ENCODE measurements at places on chromosomes 4 and X. TPM values are rescaled to one million over a fixed set of nuclear protein-coding genes. Genes with fewer than 3 reads are reported as not detected.

GRCh38 chr4:76754439-76754838 is 143.5 kb downstream of the SOWAHB start:
- H3K36me3 ChIP-seq: peaks cover 5% of the 10 kb centered on the region
- no peak overlapping the region for H3K27ac ChIP-seq
- H3K4me3 ChIP-seq: no peak overlapping the region
- H3K27me3 ChIP-seq: no peaks in the 10 kb centered on the region

- no peak for DNase-seq
- H3K36me3 ChIP-seq: no peaks in the 10 kb centered on the region
- H3K4me1 ChIP-seq: no peaks in the 10 kb centered on the region
- no peaks in the 10 kb centered on the region for H3K27me3 ChIP-seq
- no peak overlapping the region for H3K4me3 ChIP-seq
- no peak overlapping the region for H3K27ac ChIP-seq
Observed at GRCh38 chrX:11336201-11336600, 43.0 kb downstream of the AMELX start.

DNA sequence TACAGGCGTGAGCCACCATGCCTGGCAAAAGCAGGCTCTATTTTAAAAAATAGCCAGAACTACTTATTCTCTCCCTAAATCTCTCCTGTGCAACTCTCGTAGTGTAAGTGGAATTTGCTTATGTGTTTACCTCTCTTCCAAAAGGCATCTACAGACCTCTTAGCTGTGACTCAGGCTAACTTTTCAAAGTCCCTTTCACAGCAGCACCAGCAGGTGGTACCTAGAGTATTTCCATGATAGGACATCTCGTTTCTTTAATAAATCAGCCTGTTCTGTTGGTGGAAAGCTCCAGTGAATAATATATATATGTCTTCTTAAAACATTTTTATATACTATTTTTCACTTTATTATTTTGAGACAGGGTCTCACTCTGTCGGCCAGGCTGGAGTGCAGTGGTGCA is 89.0 kb downstream of the NSUN7 start:
- H3K36me3 ChIP-seq: no peaks in the 10 kb centered on the region
- no peak overlapping the region for H3K4me3 ChIP-seq
- H3K4me1 ChIP-seq: peaks cover 14% of the 10 kb centered on the region
- no peak for DNase-seq
- no peak overlapping the region for H3K27ac ChIP-seq
- no peaks in the 10 kb centered on the region for H3K27me3 ChIP-seq

GRCh38 chrX:74593593-74593992 is 20.8 kb downstream of the RLIM start:
- no peak for DNase-seq
- no peaks in the 10 kb centered on the region for H3K27me3 ChIP-seq
- no peak overlapping the region for H3K27ac ChIP-seq
- H3K36me3 ChIP-seq: peaks cover 3% of the 10 kb centered on the region
- no peak overlapping the region for H3K4me3 ChIP-seq
- no peaks in the 10 kb centered on the region for H3K4me1 ChIP-seq

- H3K4me3 ChIP-seq: no peak overlapping the region
- H3K27me3 ChIP-seq: no peaks in the 10 kb centered on the region
- H3K36me3 ChIP-seq: no peaks in the 10 kb centered on the region
- H3K27ac ChIP-seq: no peak overlapping the region
Observed at GRCh38 chr4:136713140-136713539, 819.2 kb downstream of the PCDH18 start.

- no peaks in the 10 kb centered on the region for H3K4me1 ChIP-seq
- no peaks in the 10 kb centered on the region for H3K36me3 ChIP-seq
- no peaks in the 10 kb centered on the region for H3K27me3 ChIP-seq
- H3K4me3 ChIP-seq: no peak overlapping the region
Observed at GRCh38 chr4:150164956-150165629, 86.8 kb downstream of the DCLK2 start.

GRCh38 chr4:23476515-23477090 is 413.2 kb downstream of the PPARGC1A start:
- no peak overlapping the region for H3K27ac ChIP-seq
- no peaks in the 10 kb centered on the region for H3K4me1 ChIP-seq
- no peak for DNase-seq
- no peaks in the 10 kb centered on the region for H3K27me3 ChIP-seq
- H3K36me3 ChIP-seq: no peaks in the 10 kb centered on the region
- H3K4me3 ChIP-seq: no peak overlapping the region

- no peak overlapping the region for H3K27ac ChIP-seq
- DNase-seq: no peak
- H3K4me1 ChIP-seq: peaks cover 7% of the 10 kb centered on the region
- no peaks in the 10 kb centered on the region for H3K36me3 ChIP-seq
- H3K4me3 ChIP-seq: no peak overlapping the region
Observed at GRCh38 chr4:146334862-146335449, 120.6 kb downstream of the REELD1 start.

DNA sequence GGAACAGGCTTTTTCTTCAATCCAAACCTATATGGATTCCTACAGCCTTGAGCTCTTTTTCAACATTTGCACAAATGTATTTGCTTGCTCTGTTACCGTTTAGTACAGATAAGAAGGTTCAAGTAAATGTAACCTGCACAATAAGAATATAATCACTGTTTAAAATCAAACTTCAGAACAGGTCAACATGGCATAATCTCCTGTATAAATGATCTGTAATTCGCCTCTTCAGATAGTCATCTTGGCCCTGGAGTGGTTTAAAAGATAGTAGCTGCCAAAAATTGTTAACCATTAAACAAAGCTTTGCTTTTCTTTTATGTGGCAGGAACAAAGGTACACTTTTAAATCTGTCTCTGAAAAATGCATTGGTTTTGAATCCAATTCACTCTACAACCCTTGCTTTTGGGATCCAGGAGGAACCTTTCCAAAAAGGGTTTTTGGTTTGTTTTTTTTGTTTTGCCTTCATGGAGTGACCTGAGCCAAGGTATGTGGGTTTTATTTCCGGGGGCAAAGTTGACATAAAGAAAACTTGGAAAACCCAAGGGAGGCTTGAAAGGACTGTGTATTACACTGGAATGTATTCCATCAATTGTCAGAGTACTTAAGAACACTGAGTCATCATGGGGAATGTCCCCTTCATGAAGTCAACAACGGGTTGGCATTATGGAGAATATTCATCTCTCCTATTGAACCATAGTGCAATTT is 210.4 kb upstream of the HCCS start:
- H3K27ac ChIP-seq: no peak overlapping the region
- H3K36me3 ChIP-seq: no peaks in the 10 kb centered on the region
- H3K4me1 ChIP-seq: no peaks in the 10 kb centered on the region
- H3K27me3 ChIP-seq: no peaks in the 10 kb centered on the region
- DNase-seq: no peak
- H3K4me3 ChIP-seq: no peak overlapping the region

GRCh38 chr4:120232050-120232449 is 165.4 kb upstream of the MAD2L1 start:
- no peaks in the 10 kb centered on the region for H3K36me3 ChIP-seq
- H3K27ac ChIP-seq: no peak overlapping the region
- H3K4me3 ChIP-seq: no peak overlapping the region
- H3K4me1 ChIP-seq: no peaks in the 10 kb centered on the region
- H3K27me3 ChIP-seq: no peaks in the 10 kb centered on the region
- no peak for DNase-seq

GRCh38 chr4:53500546-53500945 is 90.7 kb downstream of the LNX1 start:
- no peak overlapping the region for H3K4me3 ChIP-seq
- peaks cover 23% of the 10 kb centered on the region for H3K4me1 ChIP-seq
- no peak overlapping the region for H3K27ac ChIP-seq
- DNase-seq: no peak
- no peaks in the 10 kb centered on the region for H3K27me3 ChIP-seq

GRCh38 chrX:134745636-134746409 is 87.6 kb upstream of the PLAC1 start:
- H3K4me3 ChIP-seq: no peak overlapping the region
- H3K27ac ChIP-seq: no peak overlapping the region
- H3K36me3 ChIP-seq: no peaks in the 10 kb centered on the region
- H3K27me3 ChIP-seq: no peaks in the 10 kb centered on the region

- H3K36me3 ChIP-seq: no peaks in the 10 kb centered on the region
- DNase-seq: no peak
- no peaks in the 10 kb centered on the region for H3K4me1 ChIP-seq
- no peak overlapping the region for H3K4me3 ChIP-seq
- no peak overlapping the region for H3K27ac ChIP-seq
- H3K27me3 ChIP-seq: no peaks in the 10 kb centered on the region
Observed at GRCh38 chrX:26562156-26562555, 346.2 kb downstream of the MAGEB5 start.

- peak; percentile 59 for DNase-seq
- H3K4me1 ChIP-seq: peaks cover 29% of the 10 kb centered on the region
- peak overlapping the region; percentile 96 for H3K27ac ChIP-seq
- no peaks in the 10 kb centered on the region for H3K36me3 ChIP-seq
- H3K4me3 ChIP-seq: no peak overlapping the region
Observed at GRCh38 chr4:85823295-85823694, 348.3 kb downstream of the ARHGAP24 start.

DNA sequence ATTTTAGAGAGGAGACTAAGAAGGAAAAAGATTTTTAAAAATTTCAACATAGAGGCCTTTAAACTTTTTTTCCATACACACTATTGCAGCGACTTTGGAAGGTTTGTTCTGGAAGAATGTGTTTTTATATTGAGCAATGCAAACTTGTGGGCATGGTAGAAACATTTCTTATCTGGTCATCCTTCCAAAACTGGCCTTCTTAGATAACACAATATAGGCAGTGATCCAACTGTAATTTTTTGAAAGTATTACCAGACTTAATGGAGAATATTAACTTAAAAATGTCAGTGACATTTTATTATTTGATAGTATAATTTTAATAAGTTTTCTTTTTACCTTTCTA is 25.6 kb downstream of the FHDC1 start:
- no peak for DNase-seq
- H3K36me3 ChIP-seq: peaks cover 26% of the 10 kb centered on the region
- no peaks in the 10 kb centered on the region for H3K27me3 ChIP-seq
- no peak overlapping the region for H3K4me3 ChIP-seq
- H3K27ac ChIP-seq: peak overlapping the region; percentile 39
- H3K4me1 ChIP-seq: peaks cover 16% of the 10 kb centered on the region

DNA sequence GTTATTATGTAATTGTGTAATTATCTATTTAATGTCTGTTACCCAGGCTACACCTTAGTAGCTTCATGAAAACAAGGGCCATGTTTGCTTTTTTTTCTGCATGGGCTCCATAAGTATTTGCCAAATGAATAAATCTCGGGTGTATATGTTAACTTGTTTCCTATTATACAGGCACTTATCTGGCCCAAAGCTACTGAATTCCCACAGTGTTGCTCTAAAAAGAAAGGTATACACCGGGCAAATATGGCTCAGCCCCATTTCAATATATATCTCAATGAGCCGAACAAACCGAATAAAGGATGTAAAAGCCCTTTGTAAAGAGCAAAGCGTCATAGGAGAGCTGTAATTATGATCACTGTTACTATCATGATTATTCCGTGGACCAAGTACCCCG is 767 bp downstream of the PAQR3 start:
- DNase-seq: no peak
- no peak overlapping the region for H3K27ac ChIP-seq
- H3K27me3 ChIP-seq: no peaks in the 10 kb centered on the region

DNA sequence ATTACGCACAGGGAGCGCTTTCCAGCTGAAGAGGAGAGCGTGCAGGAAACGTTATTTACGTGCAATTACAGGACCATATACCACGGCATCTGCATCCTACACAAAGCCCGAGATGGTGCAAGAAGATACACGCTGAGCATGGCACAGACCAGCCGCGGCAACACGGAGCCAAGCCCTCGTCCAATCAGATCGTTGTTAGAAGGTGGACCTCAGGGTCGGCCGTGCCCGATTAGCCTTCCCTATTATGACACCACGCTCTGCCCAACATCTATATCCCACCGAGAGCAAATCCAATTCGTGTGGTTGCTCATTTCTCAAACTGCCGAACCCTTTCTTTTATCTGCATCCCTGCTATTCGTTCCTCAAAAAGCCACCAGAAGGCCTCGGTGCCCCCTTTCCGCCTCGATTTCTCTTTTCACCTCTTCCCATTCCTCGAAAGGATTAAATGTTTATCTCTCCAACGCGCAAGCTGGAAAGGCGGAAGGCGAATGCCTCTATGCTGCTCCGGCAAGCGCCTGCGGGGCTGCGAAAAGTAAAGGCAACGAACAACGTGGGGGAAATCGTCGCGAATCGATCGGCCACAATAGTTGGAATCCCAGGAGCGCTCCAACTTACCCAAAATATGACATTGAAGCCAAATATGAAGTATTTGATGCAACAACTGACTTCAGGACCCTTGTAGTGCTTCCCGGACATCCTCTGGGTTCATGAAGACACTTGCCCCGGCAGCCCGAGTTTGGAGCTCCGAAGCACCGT is 702 bp downstream of the TSPAN5 start:
- peaks cover 39% of the 10 kb centered on the region for H3K4me1 ChIP-seq
- H3K36me3 ChIP-seq: no peaks in the 10 kb centered on the region
- H3K27ac ChIP-seq: peak overlapping the region; percentile 59
- H3K4me3 ChIP-seq: peak overlapping the region; percentile 44
- peak; percentile 44 for DNase-seq

GRCh38 chr4:48752726-48753125 is 27.4 kb downstream of the FRYL start:
- H3K4me1 ChIP-seq: no peaks in the 10 kb centered on the region
- DNase-seq: no peak
- H3K27me3 ChIP-seq: no peaks in the 10 kb centered on the region
- H3K27ac ChIP-seq: no peak overlapping the region
- H3K4me3 ChIP-seq: no peak overlapping the region

DNA sequence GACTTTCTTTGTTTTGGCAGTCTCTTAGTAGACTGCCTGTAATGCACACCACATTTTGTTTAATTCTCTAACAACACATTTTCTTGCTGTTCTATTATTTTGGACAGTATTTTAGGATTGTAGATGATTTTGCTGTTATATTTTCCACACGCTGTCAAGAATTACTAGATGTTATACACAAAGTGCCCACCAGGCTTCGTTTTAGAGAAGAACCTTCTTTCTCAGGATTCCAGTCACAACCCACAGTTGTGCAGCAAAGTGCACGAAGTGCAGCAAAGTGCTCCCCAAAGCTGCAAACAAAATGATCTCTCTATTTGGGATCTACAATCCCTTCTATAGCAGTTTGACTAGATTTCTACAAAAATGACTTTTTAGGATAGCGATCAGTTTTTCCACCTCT is 2.4 kb downstream of the ZNF141 start:
- no peak for DNase-seq
- no peak overlapping the region for H3K27ac ChIP-seq
- H3K27me3 ChIP-seq: no peaks in the 10 kb centered on the region

- H3K27ac ChIP-seq: no peak overlapping the region
- DNase-seq: peak; percentile 11
- no peak overlapping the region for H3K4me3 ChIP-seq
- H3K4me1 ChIP-seq: peaks cover 5% of the 10 kb centered on the region
- H3K27me3 ChIP-seq: no peaks in the 10 kb centered on the region
- no peaks in the 10 kb centered on the region for H3K36me3 ChIP-seq
Observed at GRCh38 chr4:16967722-16968121, 69.3 kb upstream of the LDB2 start.

GRCh38 chr4:86961605-86962295 is 26.9 kb downstream of the AFF1 start:
- no peak for DNase-seq
- no peak overlapping the region for H3K27ac ChIP-seq
- H3K4me1 ChIP-seq: peaks cover 20% of the 10 kb centered on the region
- no peaks in the 10 kb centered on the region for H3K36me3 ChIP-seq
- no peaks in the 10 kb centered on the region for H3K27me3 ChIP-seq

Gene MGAT4D
- total RNA-seq: not detected

Gene TMEM144
- total RNA-seq: 25.0 TPM

Gene BEND2
- total RNA-seq: not detected

Gene SPATA18
- total RNA-seq: 1.8 TPM

Gene IGSF1
- 21.6 TPM for total RNA-seq

Gene YY2
- 4.8 TPM for total RNA-seq

Gene MAGEB2
- not detected for total RNA-seq

Gene EPGN
- total RNA-seq: not detected

Gene DKK2
- total RNA-seq: 0.54 TPM

Gene CXCL13
- total RNA-seq: 1.3 TPM

Gene LANCL3
- total RNA-seq: 0.88 TPM
